NCI-H1105 (cell line): ENCODE measurements at places on chromosomes 4 and X.

DNA sequence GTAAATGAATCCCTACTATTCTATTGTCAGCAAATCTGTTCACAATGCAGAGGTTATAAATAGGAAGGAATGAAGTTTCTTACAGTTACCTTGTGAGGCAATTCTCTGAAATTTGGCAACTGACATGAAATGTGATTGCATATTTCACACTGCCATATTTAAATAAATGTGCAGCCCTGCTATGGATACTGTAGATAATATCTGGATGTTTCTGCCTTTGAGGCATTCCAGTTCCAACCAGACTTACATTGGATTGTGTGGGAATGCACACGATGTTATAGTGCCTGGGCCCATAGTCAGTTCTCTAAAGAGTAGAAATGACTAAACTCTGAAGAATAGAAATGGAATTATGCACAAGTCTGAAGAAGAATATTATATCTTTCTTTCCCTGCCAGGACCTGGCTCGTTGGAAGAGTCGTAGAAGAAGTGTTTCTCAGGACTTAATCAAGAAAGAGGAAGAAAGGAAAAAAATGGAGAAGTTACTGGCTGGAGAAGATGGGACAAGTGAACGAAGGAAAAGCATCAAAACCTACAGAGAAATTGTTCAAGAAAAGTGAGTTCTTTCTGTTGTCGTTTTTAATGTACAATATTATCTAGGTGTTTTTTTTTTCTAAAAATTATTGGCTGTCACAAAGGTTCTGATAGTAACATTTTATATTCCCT lies 102.7 kb downstream of the PHOX2B start:
- DNase-seq: no peak

GRCh38 chrX:108312957-108313356 lies 125.3 kb downstream of the COL4A6 start:
- peak; percentile 5 for DNase-seq

DNA sequence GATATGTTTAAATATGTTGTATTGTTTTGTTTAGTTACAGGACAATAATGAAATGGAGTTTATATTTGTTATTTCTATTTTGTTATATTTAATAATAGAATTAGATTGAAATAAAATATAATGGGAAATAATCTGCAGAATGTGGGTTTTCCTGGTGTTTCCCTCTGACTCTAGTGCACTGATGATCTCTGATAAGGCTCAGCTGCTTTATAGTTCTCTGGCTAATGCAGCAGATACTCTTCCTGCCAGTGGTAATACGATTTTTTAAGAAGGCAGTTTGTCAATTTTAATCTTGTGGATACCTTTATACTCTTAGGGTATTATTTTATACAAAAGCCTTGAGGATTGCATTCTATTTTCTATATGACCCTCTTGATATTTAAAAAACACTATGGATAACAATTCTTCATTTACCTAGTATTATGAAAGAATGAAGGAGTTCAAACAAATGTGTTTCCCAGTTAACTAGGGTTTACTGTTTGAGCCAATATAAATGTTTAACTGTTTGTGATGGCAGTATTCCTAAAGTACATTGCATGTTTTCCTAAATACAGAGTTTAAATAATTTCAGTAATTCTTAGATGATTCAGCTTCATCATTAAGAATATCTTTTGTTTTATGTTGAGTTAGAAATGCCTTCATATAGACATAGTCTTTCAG lies 26.9 kb downstream of the NUDT6 start:
- DNase-seq: no peak

GRCh38 chr4:188536826-188537225 lies 397.6 kb downstream of the TRIML1 start:
- DNase-seq: no peak

DNA sequence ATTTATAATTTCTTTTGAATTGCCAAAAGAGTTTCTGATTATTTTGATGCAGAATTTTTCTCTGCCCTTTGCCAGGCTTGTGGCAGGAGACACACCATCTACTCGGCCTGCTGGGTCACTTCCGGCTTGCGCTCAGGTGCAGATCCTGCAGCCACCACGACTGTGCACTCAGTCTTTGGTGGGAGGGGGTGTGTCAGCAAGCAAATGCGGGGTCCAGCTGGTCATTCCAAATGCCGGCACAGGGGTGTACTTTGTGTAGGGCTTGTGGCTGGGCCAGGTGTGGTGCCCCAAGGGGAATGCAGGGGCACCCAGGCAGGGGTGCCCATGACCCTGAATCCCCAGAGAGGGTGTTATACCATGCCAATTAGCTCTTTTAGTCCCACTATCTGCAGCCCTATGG lies 673.0 kb downstream of the TLL1 start:
- DNase-seq: no peak

GRCh38 chrX:129646566-129647417 lies 8.0 kb downstream of the APLN start:
- no peak for DNase-seq

DNA sequence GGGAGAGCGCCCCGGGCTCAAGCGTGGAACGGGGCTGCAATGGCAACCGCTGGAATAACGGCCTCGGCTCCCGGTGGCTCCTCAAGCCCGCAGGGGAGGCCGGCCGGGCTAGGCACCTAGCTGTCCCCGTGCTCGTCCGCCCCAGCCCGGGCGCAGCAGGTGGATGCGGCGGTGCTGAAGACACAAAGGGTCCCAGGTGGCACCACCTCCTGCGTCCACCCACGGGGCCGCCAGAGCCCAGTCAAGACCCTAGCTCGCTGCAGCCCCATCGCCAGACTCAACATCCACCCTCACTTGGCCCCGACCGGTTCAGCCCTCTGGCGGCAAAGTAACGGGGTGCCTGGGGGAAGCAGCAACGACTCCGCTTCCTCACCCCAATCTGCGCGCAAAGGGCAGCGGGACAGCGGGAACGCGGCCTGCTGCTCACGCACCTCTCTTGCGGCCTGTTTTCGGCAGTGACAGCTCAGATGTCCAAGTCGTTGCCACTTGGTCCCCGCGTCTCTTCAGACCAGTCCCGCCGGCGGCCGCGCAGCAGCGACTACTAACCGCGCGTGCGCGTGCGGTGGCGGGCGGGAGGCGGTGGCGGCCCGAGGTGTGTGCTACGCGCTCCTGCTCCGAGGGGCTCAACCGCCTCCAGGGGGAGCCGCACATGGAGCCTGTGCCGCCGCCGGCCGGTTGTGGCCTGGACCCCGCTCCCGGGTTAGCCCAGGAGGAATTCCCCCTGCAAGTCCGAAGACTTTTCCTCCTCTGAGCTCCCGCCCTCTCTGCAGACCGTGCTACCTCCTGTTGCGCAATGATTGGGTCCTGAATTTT lies at the start of gene CLGN:
Gene CLGN, minus strand, starts transcription at position 543 of the 813 bp plus-strand sequence. CDS start 14,570 bp downstream, outside the sequence.
- peak; percentile 51 for DNase-seq

DNA sequence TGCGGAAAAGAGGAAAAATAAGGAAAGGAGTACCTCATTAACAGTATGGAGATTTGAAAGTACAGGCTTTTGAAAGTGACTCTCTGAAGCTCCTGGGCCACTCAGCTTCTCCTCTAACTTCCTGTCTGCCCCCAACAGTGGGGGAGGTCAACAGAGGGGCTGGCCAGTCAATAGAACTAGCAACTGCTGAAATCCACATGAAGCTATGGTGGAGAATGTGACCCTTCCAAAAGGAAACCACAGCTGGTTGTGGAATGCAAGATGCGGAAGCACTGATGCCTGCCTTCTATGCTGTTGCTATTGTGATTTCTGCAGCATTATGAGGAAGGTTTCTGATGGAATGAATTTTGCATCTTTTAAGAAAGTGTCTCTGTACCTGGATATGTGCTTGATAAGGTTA lies 2.4 kb downstream of the CORIN start:
- DNase-seq: no peak

DNA sequence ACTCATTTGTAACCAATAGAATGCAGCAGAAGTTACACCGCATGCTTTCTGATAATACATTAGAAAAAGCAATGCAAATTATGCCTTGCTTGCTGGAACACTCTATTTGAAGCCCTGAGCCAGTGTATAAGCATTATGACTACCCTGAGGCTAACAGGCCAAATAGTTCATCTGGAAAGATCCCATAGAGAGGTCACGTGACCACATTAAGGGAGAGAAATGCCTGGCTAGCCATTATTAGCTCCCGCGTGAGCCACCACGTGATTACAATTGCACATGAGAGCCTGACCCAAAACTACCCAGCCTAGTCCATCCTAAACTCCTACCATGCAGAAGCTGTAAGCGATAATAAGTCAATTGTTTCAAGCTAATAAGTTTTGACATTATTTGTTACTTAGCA lies 472.9 kb upstream of the GALNTL6 start:
- no peak for DNase-seq

GRCh38 chrX:107674480-107675364 lies 46.4 kb downstream of the PRPS1 start:
- no peak for DNase-seq

DNA sequence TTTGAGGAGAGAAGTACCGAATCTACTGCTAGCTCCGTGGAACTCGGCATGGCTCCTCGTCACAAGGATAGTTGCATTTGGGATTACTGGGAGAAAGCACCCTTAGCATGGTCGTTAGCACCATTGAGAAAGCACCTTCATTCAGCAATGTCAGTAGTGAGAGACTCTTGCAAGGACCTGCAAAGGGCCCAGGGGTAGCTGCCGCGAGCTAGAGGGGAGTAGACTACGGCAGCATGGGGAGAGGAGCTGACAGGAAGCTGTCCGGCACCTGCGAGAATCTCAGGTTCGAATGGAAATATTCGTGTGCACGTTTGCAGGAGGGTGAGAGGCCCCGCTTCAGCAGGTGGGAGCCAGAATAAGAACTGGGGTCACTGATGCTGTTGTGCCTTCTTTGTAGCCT lies 20.2 kb downstream of the TLR10 start:
- DNase-seq: no peak

DNA sequence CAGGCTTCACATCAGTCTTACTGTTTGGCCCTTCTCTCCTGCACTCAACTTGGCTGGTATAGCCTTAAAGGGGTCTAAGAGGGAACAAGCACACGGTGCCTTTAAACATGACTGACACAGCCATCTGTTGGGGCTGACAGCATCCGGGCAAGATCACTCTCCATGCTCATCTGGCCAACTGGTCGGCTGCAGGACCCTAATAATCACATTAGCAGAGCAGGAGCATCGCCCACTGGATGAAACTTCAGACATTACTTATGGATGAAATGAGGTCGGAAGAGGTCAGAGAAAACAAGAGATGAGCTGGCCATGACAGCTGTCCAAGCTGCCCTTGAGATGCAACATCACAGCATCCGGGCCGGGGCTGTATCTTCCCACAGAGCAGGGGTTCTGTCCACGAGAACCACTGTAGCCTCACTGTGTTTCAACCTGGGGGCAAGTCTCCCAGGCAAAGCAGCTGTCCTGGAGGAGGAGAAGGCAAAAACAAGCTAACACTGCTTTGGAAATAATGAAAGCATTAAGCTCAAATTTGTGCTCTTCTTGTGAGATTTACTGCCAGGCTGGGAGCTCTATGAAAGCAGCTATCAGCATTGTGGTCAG lies 94.4 kb upstream of the TTC29 start:
- DNase-seq: no peak

- DNase-seq: no peak
Observed at GRCh38 chr4:48194971-48195370, 60.9 kb upstream of the TXK start.

- no peak for DNase-seq
Observed at GRCh38 chr4:125828346-125828745, 513.6 kb downstream of the FAT4 start.

GRCh38 chrX:37380256-37380655 lies 31.1 kb downstream of the PRRG1 start:
- DNase-seq: no peak

DNA sequence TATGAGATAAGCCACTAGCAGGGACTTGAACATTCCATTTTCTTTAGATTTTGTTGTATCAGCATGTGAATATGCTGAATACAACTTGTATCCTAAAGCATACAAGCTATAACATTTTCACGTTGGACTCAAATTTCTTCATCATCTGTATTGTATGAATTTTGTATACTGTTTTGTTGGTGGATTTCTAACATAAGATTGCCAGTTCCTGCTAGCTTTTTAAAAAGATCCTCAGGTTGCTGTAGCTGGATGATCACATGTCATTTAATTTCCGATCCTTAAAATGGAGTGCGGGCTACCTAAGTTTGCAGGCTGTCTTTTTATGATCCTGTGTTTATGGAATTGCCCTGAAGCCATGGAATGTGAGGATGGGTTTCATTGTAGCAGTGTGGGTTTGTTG lies 6.9 kb downstream of the PDLIM5 start:
- DNase-seq: no peak

DNA sequence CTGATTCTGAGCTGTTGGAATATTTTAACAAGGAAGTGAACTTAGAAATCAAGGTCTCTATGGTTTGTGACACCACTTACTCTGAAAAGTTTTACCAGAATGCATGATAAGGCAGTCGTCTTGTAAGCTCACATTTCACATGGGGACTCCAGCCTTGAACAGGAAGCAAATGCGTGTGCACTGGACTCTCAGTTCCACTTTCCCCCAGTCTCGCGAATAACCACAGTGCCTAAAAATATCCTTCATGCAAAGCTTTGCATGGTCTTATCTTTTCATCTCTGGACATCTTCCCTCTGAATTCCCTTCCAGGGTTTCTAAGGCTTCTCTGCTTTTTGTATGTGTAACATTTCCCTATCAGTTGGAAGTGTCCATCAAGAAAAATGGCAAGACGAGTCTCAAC lies 581.8 kb downstream of the NLGN4X start:
- no peak for DNase-seq

GRCh38 chr4:77202491-77202890 lies 45.5 kb downstream of the CCNG2 start:
- no peak for DNase-seq
